ENCODE measurements at places on chromosomes 6 and 20. TPM values are rescaled to one million over a fixed set of nuclear protein-coding genes. Genes with fewer than 3 reads are reported as not detected.

FAM83D gene
- 13.6 TPM for total RNA-seq

CAP2 gene
- not detected for total RNA-seq

KCNK15 gene
- total RNA-seq: 1.0 TPM

ASIP gene
- not detected for total RNA-seq

DNA sequence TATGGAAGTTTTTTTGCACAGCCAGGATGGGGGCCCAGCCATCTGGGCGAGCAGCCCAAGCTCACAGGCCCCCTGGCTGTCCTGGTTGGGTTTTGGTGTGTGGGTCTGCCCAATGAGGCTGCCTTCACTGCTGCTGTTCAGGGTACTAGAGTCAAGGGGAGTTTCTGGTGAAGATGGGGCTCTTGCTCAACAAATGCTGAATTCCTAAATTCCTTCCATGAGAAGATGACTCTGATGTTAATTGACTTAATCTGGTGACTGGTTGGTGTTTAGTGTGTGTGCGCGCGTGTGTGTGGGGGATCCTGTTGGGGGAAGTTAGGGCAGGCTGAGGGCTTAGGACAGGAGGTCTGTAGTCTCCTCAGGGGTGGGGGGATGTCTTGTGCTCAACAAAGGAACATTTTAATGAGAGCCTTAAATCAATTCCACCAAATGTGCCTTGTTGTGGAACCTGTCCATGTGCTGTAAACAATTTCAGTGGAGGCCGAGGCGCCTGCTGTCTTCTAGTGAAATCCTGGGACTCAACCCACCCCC, 1.9 kb downstream of the PTK7 start:
- DNase-seq: no peak

DNA sequence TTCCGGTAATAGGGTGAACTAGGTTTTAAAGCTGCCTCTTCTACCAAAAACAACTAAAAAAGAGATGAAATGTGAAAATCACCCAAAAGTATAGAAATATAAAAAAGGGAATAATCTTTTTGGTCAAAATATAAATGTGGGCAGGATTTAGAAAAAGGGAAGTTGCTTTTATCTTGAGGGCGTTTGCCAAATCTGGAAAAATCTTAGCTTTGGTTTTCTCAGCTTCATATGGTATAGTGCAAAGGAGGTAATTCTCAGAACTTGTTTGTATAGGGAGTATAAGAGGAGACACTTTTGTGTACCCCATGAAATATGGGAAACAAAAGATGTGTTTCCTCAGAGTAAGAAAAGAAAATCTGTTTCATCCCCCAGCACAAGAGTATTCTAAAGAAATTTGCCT, 54.2 kb upstream of the TRIM26 start:
- DNase-seq: no peak

DNA sequence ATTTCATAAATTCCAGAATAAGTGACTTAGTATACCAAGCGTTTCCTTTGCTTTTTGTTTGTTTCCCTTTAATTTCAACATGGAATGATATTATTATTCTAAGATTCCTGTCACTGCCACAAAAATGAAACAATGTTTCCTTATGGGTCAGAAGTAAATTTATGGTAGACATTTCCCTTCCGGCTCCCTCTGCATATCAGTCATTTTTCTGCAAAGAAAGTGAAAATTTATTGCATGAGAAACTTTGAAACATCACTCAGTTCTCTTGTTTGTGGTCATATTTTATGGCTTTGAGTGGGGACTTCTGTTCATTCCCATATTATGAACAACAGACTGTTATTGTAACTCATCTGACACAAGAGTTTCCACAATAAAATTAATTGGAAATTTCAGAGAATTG, 97.8 kb downstream of the NKAIN2 start:
- no peak for DNase-seq

DNA sequence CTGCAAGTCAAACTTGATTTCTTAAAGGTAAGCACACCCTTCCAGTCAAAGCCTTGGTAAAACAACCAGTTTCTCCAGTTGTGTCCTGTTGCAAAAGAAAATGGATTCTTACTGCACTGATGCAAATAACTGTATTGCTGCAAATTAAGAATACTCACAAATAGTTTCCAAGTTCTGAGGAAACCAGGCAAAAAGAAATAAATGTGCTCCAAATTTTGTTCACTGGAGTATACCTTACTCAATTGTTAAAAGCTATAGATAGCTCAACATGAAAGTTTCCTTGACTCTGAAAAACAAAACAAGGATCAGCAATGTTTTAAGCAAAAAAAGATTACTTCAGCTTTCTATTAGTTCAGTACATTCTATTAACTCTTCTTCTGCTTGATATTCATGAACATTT, 75.2 kb downstream of the SLC16A10 start:
- DNase-seq: no peak

DNA sequence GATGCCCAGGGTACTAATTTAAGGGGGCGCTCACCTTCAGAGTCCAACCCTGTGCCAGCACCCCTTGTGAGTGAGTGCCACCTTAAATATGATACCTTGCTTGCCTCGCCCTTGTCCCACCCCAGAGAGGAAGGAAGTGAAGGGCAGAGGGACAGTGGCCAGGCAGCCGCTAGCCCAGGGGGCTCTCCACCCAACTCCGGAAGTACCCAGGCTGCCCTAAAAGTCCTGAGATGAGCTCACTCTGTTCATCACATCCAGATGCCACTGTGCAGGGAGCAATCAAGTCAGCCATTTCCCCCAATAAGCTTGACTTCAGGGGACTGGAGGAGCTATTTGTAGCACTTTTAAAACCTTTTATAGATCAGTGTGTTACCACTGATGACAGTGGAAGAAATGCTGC, 25.0 kb upstream of the STX16 start:
- DNase-seq: no peak

DNA sequence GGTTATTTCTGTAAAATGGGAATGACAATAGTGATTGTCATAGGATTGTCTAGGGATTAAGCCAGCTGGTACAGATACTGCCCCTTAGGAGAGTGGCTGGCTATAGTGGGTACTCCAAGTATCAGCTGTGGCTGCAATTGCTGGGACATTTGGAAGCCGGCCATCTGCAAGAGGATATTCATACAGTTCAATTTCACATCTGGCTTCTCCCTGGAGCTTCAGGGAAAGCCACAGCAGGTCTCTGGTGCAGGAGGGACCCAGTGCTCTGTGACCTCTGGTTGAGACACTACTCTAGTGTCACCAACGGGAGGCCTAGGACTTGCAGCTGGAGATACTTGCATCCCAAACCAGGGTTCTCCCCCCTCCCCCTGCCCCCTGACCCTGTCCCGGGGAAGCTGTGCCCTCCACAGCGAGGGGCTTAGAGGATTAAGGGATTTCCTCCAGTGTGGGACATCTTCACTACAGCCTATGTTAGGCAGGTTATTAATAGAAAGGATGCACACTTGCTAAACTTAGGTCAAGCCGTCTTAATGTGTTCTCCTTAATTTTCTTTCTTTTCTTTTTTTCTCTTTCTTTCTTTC, 2.7 kb downstream of the SLC2A10 start:
- DNase-seq: no peak
